Substantia nigra (tissue), 51 donors: ENCODE measurements at places on chromosomes 6 and 20.

DNA sequence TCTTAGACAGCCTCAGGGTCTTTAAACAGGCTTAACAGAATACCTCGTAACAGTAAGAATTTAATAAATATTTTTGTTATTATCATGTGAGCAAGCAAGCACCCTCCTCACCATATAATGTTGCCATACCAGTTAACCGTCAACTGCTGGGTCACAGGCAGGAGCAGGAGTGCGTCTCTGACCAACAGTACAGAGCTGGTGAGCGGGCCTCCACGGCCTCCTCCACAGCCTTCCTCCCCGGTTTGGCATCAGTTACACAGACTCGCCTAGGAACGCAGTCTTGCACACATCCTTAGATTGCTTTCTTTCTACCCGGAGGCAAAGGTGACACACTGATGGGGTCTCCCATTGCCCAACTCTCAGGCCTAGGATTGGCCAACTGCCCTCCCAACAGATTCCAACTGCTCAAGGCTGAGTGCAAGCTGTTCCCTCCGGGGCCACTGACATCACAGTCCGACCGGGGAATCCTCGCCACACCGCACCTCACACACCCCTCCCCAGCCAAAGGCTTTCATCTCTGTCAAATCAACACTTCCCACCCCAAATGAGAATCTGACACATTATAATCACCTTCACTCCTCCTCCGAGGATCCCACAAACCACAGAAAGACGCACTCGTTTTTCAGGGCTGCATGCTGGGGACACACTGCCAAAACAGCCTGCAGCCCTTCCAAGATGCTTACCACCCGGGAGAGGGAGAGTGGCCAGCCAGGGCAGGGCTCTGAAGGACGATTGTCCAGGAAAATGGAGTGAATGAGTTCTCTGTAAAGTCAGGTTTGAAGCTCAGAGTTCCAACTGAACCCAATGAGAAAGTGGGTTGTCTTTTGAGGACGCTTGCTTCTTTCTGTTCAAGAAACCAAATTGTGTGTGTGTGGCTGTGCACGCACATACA is 63.2 kb downstream of the PDE10A start:
- no peak for DNase-seq

DNA sequence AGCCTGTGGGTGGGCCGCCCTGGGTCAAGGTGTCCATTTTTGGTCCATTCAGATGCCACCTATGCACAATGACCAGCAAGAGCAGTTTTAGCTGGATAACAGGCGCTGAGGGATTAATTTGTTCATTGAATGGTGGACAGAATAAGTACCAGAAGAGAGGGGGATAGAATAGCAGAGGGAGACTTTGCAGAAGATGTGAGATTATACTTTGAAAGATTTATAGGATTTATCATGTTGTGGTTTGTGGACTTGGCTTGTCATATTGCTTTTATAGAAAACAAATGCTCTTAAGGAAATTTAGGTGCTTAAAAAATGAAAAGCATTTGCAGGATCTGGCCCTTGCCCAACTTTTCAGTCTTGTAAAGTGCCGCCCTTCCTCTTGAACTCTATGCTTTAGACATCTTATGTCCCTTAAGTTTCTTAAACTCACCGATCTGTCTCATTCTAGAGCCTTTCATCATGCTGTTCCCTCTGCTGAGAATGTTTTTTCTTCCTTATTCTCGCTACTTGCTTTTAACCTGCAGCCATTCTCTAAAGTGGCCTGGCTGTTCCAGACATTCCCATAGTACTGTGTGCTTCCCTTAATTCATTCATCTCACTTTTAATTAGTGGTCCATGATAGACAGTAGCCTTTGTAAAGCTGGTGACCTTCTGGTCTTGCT is 42.5 kb downstream of the CD109 start:
- no peak for DNase-seq

GRCh38 chr20:48603116-48603818 is 224.5 kb downstream of the PREX1 start:
- DNase-seq, result no peak

DNA sequence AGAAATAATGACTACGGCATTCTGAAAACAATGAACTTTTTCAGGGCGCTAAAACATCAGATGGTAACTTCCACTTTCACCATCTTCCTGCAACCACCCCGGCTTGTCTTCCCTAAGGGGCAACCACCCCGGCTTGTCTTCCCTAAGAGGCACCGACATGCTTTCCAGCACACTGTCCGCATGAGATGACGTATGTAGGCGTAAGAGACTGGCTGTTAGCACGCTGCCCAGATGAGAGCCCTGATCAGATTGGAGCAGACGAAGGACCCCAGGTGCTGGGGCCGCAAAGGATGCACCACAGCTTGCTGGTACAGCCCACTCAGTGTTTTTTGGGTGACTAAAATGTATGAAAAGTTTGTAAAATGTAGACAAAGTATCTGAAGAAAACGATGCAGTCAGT is 29.3 kb downstream of the ASCC3 start:
- no peak for DNase-seq

GRCh38 chr20:47668313-47669151 is 116.7 kb downstream of the SULF2 start:
- DNase-seq, result no peak

GRCh38 chr6:36781669-36782068 is 57.6 kb downstream of the CPNE5 start:
- no peak for DNase-seq

DNA sequence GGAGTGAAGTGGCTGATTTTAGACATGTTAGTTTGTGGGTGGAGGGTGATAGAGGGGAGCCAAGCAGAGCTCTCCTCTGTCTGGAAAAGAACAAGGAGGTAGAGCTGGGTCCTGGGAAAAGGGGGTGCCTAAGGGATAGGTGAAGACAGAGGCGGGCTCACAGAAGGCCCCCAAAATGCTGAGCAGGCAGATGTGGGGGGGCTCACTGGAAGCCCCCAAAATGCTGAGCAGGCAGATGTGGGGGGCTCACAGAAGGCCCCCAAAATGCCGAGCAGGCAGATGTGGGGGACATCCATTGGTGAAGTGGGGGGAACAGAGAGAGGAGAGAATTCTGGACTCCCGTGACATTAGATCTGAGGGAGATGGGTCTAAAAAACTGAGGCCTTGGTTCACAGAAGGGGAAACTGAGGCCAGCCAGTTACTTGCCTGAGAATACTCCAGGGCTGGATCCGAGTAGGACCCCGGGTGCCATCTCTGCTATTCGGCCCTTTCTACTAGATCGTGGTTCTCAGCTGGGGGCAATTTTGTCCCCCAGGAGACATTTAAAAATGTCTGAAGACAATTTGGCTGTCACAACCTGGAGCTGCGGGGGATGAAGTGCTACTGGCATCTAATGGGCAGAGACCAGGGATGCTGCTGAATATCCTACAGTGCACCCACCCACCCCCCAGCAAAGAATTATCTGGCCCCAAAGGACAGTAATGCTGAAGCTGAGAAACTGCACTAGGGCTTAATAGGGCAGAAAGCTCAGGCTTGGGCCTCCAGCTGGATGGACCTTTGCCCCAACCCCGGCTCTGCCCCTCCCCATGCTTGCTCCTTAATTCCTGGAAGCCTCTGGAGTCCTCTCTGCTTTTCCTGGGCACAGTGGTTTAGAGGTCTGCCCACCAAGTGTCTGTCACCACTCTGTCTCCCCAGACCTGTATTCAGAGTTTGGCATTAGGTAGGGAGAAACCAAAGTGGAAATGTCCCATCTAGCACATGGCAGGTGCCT is 2.1 kb downstream of the LPIN3 start:
- DNase-seq, result no peak

DNA sequence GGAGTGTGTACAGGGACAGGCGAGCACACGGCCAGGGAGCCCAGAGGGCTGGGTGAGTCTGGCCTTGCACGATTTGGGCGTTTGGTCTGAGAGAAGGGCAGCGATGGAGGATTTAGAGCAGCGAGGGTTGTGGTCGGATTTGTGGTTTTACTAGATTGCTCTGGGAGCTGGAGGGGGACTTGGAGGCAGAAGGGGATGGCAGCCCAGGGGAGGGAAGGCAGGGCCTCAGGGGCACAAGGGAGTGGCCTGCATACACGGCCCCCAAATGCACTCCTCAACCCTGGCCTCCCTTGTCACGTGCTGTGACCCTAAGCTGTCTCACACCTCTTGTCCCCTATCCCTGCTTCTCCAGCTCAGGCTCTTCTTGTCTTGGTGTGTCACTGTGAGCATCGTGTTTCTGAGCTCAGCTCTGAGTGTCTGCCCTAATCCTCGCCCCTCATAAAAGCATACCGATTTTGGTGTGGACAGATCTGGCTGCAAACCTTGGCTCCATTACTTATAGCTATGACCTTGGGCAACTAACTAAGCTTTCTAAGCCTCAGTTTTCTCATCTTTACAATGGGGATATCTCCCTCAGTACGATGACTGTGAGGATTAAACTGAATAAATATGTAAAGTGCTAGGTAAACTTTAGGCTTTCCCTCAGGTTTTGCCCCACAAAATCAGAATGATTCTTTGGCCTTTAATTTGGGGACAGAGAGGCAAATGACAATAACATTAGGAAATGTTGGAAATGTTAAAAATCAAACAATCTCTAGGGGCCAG is 120.1 kb upstream of the ARMC2 start:
- no peak for DNase-seq

DNA sequence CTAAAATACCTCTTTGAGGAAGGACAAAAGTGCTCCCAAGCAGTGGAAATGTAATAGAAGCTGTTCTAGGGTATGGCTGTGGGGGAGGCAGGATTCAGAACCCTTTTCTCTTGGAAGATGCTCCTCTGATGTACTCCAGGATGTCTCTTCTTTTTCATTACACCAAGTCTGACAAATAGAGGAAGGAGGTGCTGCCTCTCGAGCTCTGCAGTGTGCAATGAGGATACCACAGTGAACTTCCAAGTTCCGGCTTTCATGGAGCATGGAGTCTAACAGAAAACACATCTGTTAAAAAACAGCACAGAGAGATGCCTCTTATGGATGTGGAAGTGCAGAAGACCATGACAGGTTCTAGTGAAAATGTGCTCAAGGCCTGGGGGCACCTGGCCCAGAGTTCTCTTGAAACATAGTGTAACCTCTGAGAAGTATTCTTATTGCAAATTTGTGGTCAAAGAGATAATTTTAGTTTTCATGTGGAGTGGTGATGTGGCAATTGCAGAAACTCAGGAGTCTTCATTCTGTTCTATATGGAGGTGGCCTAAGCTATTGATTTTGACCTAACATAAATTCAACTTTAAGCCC is 362.0 kb upstream of the CITED2 start:
- DNase-seq, result no peak

DNA sequence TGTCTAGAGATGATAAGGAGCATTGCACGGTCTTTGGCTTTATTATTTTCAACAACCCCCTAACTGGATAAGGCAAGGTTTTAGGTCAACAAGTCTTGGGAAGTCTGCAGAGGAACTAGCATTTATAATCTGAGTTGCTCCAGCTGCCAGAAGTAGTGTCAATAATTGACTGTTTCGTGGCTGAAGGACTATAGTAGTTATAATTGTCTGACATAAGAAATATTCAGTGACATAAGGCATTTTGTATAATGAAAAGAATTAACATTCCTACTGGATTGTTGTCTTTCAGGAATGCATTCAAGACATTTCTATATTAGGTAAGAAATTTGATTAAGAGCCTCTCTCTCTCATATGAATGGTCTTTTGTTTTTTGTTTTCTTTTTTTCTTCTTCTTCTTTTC is 136.9 kb upstream of the SGK1 start:
- no peak for DNase-seq

DNA sequence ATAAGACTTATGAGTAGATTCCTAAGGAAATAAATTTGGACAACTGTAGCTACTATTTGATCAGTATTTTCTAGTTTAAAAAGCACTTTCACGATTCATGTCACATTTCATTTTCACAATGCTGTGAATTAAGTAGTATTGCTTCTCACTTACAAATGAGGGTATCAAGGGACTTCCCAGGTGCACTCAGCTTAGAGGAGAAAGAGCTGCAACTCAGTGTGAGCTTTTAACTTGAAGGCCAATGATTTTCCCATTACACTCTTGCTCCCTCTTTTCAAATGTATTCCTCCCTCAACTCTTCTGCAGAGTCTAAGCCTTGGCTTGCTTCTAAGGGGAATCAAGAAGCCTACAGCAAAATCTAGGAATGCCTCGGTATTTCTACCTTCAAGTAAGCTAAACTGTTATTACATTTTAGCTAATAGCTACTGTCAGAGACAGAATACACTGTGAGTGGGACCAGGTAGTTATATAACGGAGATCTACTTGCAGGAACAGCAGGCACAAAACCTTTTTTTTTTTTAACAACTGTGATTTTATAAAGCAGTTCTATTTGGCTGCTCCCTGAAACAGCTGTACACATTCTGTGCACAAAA is 339.0 kb downstream of the SYNE1 start:
- no peak for DNase-seq

DNA sequence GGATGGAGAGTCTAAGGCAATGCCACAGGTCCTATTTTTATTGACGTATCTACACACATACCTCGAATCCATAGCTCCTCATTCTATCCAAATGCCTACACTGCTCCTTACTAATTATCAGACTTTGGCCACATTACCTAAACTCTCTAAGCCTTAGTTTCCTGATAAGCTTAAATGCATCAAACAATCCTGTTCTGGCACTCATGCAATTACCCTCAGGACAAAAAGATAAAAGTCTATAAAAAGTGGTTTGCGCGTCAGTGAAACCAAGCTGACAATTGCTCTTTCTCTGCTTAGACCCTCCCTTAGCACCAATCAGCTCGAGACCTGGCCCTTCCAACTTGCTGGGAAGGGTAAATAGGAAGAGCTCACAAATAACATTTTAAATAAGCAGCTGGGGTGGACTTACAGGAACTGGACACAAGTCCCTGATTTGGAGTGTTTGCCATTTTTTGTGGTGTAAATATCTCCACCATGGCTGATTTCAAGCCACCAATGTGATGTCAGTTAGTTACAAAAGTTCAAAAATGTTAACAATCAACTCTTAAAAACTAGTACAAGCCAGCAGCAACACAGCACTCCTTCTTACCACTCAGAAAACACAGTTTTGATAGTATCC is 7.2 kb upstream of the PLEKHG1 start:
- DNase-seq, result no peak

DNA sequence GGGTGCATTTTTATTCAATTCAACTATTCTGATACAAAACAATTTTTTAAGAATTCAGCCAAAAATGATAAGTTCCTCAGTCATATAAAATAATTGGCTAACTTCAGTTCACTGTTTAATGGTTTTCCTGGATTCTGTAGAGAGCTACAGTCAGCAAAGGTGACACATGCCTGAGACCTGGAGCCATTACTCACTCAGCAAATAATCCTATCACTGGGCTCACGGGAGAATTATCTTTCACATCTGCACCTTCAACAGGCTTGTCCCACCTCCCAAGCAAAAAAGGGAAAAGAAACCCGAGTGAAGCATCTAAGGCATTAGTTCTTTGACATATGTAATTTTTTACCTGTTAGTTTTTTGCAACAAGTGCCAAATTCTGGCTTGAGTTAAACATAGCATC is 34.9 kb upstream of the FOXA2 start:
- no peak for DNase-seq

- DNase-seq, result no peak
Observed at GRCh38 chr6:39441986-39442385, 119.5 kb upstream of the KCNK16 start.

- no peak for DNase-seq
Observed at GRCh38 chr6:79375635-79376337, 141.3 kb upstream of the HMGN3 start.
